ENCODE measurements at places on chromosomes 2 and 18.

DNA sequence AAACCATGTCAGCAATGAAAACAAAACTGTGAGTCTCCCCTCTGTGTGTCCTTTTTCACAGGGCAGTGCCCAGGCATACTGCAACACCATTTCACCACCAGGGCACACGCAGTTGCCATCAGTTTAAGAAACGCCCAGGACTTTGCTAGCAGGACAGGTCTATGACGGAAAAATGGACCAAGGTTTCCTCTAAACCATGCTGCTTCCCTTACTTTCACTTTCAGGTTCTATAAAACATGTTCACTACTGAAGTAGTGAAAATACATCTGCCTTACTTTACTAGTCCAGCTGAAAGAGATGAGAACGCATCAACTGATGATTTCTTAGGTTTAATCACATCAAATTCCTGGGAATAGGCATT is 110.5 kb downstream of the TCF4 start:
- DNase-seq, result no peak

DNA sequence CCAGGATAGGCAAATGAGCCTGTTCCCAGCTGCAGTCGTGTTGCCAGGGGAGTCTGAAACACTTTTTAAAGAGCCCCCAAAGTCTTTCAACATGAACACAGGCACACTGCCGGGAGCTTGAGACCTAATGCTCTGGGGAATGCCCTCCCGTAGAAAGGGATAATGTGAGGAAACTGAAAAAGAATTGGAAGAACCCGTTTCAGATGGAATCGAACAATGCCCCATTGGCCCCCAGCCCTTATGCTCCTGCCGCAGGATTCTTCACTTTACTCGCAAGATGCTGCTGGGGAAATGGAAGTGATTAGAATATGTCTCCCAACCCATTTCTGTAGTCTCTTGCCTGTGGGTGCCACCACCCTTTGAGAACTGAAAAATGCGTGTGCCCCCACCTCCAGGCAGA is 136.3 kb upstream of the GATA6 start:
- no peak for DNase-seq

DNA sequence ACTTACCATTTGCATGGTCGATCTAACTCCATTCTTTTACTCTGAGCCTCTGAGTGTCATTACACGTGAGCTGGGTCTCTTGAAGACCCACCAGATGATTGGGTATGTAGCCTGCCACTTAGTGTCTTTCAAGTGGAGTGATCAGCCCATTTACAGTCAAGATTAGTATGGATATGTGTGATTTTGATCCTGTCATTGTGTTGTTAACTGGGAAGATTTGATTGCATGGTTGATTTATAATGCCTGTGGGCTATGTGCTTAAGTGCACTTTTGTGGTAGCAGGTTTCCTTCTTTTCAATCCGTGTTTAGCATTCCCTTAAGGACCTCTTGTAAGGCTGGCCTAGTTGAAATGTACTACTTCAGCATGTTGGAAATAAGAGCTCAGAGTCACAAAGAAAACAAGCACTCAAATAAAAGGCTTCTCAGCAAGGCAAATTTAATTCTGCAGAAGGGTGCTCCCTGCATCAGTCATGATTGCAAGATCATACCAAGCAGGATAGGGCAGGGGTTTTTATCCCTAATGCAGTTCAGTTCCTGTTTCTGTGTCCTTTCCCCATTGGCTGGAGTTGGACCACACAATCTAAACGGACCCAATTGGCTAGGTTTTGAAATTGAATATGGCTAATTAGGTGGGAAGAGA is 230.7 kb upstream of the SYT4 start:
- no peak for DNase-seq

DNA sequence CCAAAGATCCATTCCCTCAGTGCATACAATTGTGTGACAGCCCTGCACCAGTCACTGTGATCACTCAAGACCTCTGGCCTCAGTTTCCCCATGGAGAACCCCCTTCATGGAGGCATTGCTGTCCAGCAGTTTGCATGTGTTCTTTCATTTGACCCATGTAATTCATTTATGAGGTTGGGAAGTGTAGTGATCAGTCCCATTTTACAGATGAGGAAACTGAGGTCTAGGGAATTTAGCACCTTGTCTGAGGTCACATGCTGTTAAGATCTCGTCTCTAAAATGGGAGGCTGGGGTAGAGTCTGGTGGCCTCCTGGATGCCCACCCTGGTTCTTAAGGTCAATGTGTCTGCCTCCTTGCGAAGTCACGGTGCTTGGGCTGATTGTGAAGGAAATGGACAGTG is 19.1 kb downstream of the LDLRAD4 start:
- no peak for DNase-seq

Measured in activated effector memory CD4-positive, alpha-beta T cell treated with Interleukin-2 at 50 U/mL for 16 hours (primary cell).